GM12892 (cell line): ENCODE measurements at places on chromosomes 1 and 21.

GRCh38 chr1:209421978-209422680, 161.4 kb upstream of the CAMK1G start:
- no peak for DNase-seq

GRCh38 chr1:150516616-150517015, 1.1 kb downstream of the FALEC start:
- DNase-seq, result no peak

- DNase-seq, result no peak
Observed at GRCh38 chr1:7422561-7422960, 348.5 kb upstream of the VAMP3 start.

- no peak for DNase-seq
Observed at GRCh38 chr1:20729990-20730689, 2.4 kb downstream of the SH2D5 start.

GRCh38 chr21:28237661-28238060, 755.0 kb downstream of the LTN1 start:
- no peak for DNase-seq

- DNase-seq, result no peak
Observed at GRCh38 chr1:174118751-174119150, 40.6 kb upstream of the RABGAP1L start.

GRCh38 chr1:39955547-39956539, 898 bp downstream of the MFSD2A start:
- peak; percentile 57 for DNase-seq
